ENCODE measurements at places on chromosomes 7 and 10.

- DNase-seq, result no peak
Measured at GRCh38 chr10:124735491-124736286, 8.5 kb downstream of the FAM53B start.

DNA sequence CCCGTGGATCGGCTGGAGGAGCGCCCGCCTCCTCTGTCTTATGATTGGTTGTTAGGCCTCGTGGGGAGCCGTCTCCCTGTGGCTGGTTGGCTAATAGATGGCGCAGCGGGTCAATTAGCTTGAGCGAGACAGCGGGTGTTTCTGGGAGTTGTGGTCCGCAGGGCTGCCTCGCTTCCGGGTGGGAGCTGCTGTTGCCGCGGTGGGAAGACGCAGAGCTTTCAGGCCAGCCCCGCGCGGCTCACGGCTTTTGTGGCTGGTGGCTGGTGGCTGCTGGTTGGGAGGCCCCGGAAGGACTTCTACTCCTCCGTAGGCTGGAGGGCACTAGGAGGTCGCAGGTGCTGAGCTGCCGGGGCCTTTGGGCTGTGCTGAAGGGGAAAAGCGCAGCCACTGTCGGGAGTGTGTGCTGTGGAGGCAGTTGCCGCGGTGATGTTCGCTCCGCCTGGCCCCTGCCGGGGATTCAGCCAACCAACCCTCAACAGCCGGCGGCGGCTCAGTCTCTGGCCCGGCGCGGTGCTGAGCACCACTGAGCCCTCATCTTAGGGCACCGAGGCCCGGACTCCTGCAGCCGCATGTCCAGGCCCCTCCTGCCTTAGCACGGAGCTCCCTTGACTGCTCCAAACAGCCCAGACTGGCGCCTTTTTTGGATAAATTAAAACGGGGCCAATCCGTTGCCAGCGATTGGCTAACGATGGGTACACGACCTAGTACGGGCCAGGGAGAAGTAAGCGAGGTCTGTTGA, 652 bp upstream of the C10orf143 start:
- DNase-seq, result peak; percentile 38

DNA sequence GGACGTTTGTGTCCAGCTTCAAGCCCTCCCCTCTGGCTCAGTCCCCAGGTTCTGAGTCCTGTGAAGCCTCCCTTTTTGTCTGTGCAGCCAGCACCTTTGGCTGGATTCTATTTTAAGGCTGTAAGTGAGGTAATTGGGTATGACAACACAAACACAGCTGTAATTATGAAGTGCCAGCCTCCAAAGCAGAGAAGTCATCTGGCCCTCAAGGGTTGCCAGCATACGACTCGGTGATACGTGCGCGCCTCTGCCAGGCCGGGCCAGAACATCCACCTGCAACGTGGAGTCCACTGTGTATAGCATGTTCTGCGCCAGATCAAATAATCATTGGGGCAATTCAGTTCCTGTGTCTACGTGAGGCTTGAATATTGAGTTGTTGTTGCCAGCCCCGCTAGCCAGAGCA, 6.7 kb upstream of the FAM180A start:
- no peak for DNase-seq

DNA sequence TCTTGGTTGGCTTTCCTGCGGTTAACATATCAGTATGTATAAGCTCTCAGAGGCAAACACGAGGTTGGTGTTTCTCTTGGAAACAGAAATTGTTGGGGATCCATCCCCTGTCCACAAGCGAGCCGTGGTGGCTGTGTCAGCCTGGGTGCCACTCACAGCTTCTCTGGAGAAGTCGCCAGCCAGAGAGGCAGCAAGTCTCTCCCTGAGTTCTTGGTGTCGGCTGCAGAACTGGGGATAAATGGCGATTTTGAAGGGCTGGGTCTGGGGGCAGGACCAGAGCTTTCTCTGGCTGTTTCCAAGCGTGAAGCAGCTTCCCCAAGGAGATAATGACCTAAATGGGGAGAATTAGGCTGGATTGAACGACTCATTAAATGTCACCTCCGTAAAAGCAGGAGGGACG, 335.3 kb downstream of the GLRX3 start:
- DNase-seq, result no peak

DNA sequence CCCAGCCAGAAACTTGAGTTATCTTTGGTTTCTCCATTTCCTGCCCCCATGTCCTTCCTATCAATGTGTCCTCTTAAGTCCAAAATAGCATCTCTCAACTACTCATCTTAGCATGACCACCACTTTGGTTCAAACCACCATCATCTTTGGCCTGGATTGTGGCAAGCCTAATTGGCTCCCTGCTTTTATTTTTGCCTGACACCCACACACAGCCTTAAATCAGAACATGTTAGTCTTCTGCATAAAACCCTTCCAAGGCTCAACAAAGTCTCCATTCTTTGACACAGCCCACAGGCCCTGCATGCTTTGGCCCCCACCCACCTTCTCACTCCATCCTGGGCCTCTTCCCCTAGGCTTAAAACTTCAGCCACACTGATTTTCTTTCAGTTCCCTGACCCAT, 2.0 kb upstream of the TSPAN14 start:
- DNase-seq, result no peak

Measured in cortex of kidney (tissue), 1 donor.